PC-9 (cell line): ENCODE measurements at places on chromosomes 4 and X. TPM values are rescaled to one million over a fixed set of nuclear protein-coding genes. Genes with fewer than 3 reads are reported as not detected.
A peak's percentile ranks its signal among the peaks of the same experiment; 100 is the strongest.

The NAA11 gene
- total RNA-seq, result not detected in 2 replicates

The SPARCL1 gene
- not detected in 2 replicates for total RNA-seq

The F8A3 gene
- total RNA-seq, result 19.0 and 28.3 TPM in 2 replicates

The ABRAXAS1 gene
- total RNA-seq, result 7.5 and 8.1 TPM in 2 replicates

The NSUN7 gene
- total RNA-seq, result 16.8 and 18.5 TPM in 2 replicates

The SGMS2 gene
- 17.0 and 17.9 TPM in 2 replicates for total RNA-seq

DNA sequence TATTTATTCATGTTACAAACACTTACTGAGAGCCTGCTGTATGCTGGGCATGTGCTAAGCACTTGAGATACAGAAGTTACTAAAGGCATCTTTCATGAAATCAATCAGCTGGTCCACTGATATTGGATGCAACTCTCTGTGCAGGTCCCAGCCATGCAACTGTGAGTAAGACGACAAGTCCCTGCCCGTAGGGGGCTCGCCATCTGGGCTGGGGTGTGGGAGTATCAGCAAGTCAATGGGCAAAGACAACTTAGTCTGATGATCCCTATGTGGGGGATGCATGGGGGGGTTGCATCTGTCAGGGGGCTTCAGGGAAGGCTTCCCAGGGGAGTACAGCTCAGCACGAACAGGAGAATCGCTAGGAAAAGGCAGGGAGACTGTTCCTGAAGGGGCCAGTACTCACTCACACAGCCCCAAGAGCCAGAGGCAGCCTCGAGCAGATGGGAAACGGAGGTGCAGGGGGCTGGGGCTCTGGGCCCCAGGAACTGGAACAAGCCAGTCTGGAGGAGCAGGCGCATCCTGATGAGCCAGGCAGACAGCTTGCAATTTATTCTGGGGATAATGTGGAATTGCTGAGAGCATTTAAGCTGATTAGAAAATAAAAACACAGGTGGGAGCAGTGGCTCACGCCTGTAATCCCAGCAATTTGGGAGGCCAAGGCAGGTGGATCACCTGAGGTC, 40.2 kb downstream of the CRMP1 start:
- H3K27ac ChIP-seq, result no peak overlapping the region
- no peaks in the 10 kb centered on the region for H3K36me3 ChIP-seq
- DNase-seq, result no peak
- H3K27me3 ChIP-seq, result peaks cover 35% of the 10 kb centered on the region
- no peak overlapping the region for H3K4me3 ChIP-seq

DNA sequence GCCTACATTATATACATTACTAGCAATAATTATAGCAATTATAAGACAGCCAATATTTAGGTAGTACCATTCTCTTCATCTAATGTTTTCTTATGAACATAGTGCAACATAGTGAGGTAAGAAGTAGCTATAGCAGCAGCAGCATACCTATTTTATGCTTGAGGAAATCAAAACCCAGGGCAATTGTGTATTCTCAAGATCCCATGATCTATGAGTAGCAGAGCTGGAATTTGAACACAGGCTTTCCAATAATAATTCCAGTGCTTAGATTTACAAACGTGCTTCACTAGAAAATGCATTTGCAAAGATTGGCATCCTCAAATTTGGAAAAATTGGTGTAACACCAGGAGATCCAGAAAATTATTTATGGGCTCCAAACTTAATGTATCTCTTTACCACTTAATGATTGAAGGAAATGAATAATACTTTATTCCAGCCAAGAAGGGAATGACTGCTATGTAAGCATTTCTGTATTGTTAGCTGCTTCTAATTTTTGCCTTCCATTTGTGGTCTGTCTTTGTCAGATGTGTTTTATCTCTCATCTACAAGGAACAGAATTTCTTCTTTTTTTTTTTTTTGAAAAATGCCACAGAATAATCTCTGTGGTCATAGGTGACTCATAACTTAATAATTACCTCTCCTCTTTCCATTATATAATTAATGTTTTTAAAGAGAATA, 451.1 kb downstream of the ARAP2 start:
- H3K27me3 ChIP-seq, result no peaks in the 10 kb centered on the region
- no peaks in the 10 kb centered on the region for H3K4me1 ChIP-seq
- H3K4me3 ChIP-seq, result no peak overlapping the region
- no peaks in the 10 kb centered on the region for H3K36me3 ChIP-seq
- no peak for DNase-seq
- H3K27ac ChIP-seq, result no peak overlapping the region

DNA sequence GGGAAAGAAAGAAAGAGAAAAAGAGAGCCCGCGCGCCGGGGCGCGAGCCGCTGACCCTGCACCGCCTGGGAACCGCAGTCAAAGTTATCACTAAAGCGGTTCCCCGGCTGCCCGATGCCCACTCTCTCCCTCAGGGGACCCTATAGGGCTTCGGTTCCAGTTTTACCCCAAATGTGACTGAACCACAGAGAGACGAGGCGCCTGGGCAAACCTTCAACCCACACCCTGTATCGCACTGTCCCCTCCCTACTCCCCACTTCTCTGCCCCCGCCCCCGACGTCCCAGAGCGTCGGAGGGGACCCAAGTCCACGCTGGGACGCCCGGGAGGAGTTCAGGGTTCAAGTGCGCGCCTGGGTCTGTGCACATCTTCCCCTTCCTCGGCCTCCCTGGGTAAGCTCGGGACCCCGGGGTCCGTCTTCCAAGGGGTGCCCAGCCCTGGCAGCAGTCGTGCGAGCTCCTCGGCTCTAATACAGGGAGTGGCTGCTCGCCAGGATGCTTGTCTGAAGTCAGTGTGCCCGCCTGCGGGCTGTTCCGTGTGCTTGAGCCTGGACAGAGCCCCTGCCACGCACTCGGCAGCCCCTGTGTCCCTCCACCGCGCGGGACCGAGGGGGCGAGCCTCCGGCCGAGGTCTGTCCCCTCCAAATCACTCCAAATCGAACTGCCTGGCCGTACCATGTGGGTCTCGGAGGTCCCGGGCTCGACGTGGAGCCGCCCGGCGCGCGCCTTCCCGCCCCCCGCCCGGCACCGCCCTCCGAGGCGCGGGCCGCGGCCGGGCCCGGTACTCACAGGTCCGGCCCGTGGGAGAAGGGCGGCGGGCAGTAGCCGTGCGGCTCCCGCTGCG, 960 bp downstream of the TRPC3 start:
- H3K27ac ChIP-seq, result no peak overlapping the region
- H3K4me1 ChIP-seq, result no peaks in the 10 kb centered on the region
- H3K36me3 ChIP-seq, result no peaks in the 10 kb centered on the region
- peak overlapping the region; percentile 12; the same call in 1 of the 2 replicates for H3K4me3 ChIP-seq

DNA sequence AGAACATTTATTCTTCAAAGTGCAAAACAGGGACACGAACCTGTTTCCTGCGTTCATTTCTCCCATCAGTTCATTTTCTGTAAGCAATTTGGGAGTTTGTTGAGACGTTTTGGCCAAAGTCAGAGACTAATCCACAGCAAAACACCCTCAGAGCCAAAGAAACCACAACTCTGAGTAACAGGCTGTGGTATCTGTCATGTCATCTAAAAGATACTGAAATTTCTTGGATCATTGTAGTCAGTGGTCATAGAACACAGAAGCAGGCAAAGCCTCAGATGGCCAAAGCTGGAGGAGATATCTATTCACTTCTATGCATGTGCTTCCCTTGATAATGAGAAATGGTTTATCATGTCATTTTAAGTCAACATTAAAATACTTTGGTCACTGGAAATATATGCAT, 485.6 kb upstream of the GALNT7 start:
- no peaks in the 10 kb centered on the region for H3K27me3 ChIP-seq
- H3K36me3 ChIP-seq, result no peaks in the 10 kb centered on the region
- no peak overlapping the region for H3K27ac ChIP-seq
- no peak for DNase-seq

DNA sequence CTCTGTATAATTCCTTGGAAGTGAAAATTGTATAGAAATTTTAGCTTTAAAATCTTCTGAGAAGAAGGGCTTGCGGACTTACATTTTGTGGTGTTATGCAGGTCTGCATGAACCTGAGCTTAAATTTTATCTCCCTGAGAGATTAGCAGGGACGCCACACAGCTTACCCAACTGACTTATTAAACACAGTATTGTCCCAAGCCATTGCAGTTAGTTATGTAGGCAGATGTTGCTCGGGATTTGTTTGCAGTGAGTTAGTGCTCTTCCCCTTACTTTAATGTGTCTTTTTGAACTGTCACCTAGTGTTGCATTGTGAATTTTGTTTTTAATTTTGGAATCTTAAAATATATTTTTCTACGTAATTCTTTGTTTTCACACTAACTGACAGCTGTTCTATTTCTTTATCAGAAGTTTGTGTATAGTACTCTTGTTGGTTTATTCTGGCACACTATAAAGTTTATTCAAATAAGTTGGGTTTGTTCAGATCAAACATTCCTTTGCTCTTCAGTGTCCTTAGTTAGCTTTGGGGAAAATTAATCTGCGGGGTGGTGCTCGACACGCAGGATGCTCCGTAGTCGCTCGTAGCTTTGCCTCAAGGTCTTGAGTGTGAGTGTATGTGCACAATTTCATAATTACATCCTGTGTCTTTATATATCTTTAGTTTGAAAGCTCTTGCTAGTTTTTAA, 145.4 kb downstream of the STIM2 start:
- DNase-seq, result no peak
- H3K27me3 ChIP-seq, result no peaks in the 10 kb centered on the region
- peaks cover 7% of the 10 kb centered on the region; the same call in 1 of the 2 replicates for H3K4me1 ChIP-seq
- H3K27ac ChIP-seq, result no peak overlapping the region
- no peaks in the 10 kb centered on the region for H3K36me3 ChIP-seq

- H3K4me3 ChIP-seq, result no peak overlapping the region
- H3K4me1 ChIP-seq, result 0 out of 2 replicates have a peak, but pooled peaks cover 12% of the 10 kb centered on the region
- no peaks in the 10 kb centered on the region for H3K27me3 ChIP-seq
- no peak overlapping the region for H3K27ac ChIP-seq
- no peak for DNase-seq
These were observed 40.3 kb downstream of the ATP11C start for GRCh38 chrX:139892512-139892911.

GRCh38 chr4:47669946-47670345, 167.9 kb downstream of the CORIN start:
- no peak for DNase-seq
- no peaks in the 10 kb centered on the region for H3K4me1 ChIP-seq
- H3K27me3 ChIP-seq, result no peaks in the 10 kb centered on the region
- H3K36me3 ChIP-seq, result no peaks in the 10 kb centered on the region
- H3K4me3 ChIP-seq, result no peak overlapping the region

DNA sequence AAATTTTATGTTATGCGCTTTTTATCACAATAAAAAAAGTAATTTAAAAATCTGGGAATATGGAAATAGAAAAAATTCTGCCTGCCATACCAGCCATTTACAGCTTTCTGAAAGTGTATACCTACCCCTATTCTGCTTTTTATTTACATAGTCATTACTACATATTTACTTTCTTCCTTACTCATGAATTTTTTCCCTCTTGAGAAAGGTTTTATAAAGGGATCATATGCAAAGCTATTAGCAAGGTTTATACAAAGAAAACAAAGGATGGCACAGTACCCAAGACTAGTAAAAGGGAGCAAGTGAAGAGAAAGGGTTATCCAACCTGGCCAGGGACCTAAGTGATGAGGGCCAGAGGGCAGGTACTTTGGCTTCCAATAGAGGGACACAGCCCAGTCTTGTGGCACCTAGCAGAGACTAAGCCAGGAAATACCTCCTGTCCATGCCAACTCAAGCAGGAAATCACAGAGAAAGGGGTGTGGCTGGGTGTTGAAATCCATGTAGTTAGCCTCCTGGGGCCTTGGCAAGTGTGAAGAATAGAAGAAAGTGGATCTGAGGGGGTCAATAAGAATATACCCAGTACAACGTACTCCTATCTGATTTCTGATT, 207.3 kb upstream of the VEGFC start:
- DNase-seq, result peak; percentile 46
- no peaks in the 10 kb centered on the region for H3K27me3 ChIP-seq
- H3K4me1 ChIP-seq, result peaks cover 25% of the 10 kb centered on the region
- H3K36me3 ChIP-seq, result no peaks in the 10 kb centered on the region

GRCh38 chr4:24312261-24312913, 272.0 kb downstream of the DHX15 start:
- DNase-seq, result no peak
- H3K4me1 ChIP-seq, result no peaks in the 10 kb centered on the region
- H3K27ac ChIP-seq, result no peak overlapping the region

GRCh38 chrX:7570432-7571029, 272.4 kb upstream of the VCX start:
- no peaks in the 10 kb centered on the region for H3K27me3 ChIP-seq
- no peak for DNase-seq
- no peak overlapping the region for H3K4me3 ChIP-seq
- no peak overlapping the region for H3K27ac ChIP-seq
- no peaks in the 10 kb centered on the region for H3K4me1 ChIP-seq
- no peaks in the 10 kb centered on the region for H3K36me3 ChIP-seq
